ENCODE measurements at places on chromosomes 6 and 20.
A peak's percentile ranks its signal among the peaks of the same experiment; 100 is the strongest.

- no peak for DNase-seq
Observed at GRCh38 chr20:11219192-11219591, 545.4 kb upstream of the JAG1 start.

DNA sequence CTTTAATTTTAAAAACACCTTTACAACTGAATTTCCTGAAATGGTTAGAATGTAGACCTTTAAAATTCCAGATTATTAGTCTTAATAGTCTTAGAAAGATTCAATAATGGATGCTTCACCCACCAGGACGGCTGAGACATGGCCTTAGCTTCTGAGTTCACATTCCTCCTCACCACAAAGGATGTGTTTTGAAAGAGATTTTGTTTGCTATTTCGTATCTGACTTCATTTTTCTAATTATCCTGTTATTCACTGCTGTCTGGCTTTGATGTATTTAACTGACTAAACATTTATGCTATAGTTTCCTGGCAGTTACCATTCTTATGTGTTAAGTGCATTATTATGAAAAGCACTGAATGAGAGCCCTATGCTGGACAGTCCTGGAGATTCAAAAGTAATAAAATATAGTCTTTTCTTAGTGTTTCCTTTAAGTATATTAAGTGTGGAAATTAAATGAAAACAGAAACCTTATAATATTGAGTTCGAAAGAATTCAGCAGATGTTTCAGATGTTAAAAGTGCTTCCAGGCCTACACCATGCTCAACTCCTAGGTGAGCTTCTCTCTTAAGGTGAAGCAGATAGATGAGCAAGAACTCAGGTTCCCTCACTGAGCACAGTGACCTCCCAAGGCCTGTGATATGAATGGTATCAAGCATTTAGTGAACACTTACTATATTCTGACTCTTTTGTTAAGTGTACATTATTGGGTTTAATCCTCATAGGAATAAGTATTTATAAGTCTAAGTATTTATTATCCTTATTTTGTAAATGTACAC is 40.3 kb downstream of the MAP3K4 start:
- DNase-seq: no peak

- DNase-seq: no peak
Observed at GRCh38 chr6:52106994-52107393, 19.6 kb upstream of the PKHD1 start.

- DNase-seq: no peak
Observed at GRCh38 chr6:20746024-20746423, 211.8 kb downstream of the CDKAL1 start.

DNA sequence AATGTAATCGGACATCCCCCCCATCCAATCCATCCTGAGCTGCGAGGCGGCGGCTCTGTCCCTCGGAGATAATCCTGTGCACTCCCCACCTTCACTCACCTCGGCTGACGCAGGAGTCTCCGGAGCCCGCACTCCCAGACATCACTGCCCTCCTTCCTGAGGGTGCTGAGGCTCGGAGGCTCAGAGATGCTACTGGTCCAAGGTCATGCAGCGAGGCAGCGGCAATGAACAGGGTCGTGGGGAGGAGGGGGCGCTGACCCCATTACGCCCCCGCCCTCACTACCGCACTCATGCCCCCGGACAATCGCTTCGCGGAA is 485 bp downstream of the ADISSP start:
- DNase-seq: no peak

GRCh38 chr6:2998998-2999617 is 586 bp upstream of the NQO2 start:
- no peak for DNase-seq

GRCh38 chr6:13131935-13132661 is 196.2 kb downstream of the TBC1D7 start:
- no peak for DNase-seq

DNA sequence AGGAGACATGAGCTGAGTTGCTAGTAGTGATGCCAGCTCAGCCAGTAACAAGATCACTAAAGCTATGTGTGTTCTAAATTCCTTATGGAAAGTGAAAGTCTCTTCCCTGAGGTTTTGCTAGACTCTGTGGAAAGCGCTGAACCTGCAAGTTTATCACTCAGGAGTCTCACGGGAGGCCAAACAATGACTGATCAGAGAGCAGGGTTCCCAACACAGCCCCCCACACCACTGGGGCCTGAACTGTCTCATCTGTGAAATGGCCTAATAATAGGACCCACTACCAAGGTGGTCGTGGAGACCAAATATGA is 19.9 kb downstream of the ACSS1 start:
- DNase-seq: no peak

- DNase-seq: no peak
Observed at GRCh38 chr6:146868671-146869209, 270.0 kb downstream of the ADGB start.

DNA sequence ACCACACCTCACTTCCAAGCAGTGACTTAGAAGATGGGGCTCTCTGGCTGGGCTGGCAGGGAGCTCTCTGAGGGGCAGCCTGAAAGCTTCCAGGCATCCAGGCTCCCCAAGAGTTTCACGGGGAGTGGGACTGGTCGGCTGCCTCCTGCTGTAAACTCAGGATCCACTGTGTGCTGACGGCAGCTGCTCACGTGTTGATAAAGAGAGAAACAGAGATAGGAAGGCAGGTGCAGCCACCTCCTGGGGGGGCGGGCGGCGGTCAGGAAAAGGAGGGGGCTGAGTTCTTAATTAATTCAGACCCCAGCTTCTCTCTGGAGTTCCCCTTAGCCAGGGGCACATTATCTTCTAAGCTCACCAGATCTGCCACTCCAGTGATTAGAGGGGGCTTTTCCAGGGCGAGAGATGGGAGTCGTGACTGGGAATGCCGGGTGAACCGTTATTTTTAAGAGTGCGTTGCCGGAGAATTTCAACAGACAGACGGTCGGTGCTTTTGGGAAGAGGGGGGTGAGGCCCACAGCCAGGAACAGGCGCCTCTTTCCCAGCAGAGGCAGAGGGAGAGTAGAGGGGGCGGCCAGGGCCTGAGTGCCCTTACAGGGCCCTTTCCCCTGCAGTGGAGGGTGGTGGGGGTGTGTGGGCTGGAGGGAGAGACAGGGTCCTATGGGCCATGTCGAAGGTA is 70.9 kb downstream of the CD40 start:
- DNase-seq: no peak

GRCh38 chr6:156775717-156776116 is 1.5 kb upstream of the ARID1B start:
- no peak for DNase-seq

DNA sequence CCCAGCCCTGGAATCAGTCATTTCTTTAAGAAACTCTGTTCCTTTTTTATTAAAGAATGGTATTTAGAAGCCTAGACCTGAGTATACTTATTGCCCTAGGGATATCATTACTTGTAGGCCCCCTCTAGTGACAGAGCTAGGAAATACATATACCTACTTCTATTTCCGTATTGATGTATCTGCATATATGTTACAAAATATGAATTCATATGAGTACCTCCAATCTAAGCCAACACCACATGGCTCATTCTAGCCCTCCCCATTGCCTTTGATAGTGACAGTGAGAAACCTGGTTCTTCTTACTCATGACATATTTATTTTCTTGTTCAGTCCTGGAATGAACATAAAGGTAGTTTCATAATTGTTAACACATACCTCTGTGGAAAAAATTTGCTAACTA is 137.2 kb downstream of the FARS2 start:
- DNase-seq: peak; percentile 49

DNA sequence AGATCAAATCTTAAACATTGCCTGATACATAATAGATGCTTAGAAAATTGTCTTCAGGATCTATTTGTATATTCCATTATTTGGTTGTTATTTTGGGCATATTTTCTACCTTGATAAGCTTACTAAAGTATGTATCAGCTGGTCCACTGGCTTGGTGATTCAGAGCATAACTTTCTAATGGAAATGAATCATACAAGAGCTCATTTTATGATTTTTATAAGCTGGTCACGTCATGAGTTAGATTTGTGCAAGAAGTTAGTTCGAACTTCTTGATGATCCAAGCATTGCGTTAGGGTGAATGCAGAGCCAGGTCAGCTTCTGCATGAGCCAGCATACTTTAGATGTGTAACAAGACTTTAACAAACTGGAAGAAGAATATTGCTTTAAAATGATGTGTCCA is 144.5 kb upstream of the FLRT3 start:
- no peak for DNase-seq

DNA sequence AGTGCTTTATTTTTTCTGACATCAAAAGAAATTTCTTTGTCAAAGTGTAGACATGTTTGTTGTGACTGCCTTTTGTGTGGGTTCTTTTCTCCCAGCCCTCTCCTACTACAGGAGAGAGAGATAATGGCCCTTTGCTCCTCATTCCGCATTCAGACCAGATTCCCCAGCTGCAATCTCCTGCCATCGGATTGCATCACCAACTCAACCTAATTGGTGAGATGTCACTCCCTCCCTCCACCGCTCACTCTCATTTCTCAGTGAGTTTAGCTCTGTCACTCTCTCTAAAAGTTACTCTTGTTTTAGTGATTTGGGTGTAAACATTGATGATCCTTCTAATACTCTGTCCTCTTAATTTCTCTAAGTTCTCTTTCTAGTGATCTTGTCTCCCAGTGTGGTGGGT is 22.7 kb downstream of the UTRN start:
- no peak for DNase-seq

- DNase-seq: no peak
Observed at GRCh38 chr6:169188051-169188470, 65.6 kb downstream of the THBS2 start.

DNA sequence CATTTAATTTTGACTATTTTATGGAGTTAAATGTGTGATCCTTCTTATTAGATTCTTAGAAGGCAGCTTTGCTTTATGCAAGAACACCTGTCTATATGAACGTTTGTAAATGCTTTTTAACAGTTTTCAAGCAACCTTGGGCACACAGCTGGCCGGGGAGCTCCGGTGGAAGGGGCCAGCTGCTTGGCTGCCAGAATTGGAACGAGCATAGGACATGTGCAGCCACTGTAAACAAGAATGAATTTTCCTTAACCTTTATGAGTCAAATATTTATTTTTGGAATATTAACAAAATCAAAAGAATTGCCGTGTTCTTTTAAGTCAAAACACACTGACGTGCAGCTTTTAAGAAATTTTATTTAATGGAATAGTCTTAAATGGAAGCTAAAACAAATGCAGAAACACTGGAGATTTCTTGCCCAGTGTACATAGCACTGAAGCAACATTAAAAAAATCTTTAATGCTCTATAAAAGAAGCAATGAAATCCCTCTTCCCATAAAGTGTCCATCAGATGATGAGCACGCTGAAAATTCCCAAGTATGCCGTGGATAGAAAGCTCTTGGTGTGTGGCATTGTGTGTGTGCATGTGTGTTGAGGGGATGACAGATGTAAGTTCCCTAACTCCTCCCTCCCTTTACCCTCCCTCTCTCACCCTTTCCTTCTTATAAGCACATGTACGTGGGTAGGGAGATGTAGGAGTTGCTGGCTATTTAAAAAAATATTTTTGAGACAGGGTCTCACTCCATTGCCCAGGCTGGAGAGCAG is 208.9 kb upstream of the EXOC2 start:
- DNase-seq: no peak

DNA sequence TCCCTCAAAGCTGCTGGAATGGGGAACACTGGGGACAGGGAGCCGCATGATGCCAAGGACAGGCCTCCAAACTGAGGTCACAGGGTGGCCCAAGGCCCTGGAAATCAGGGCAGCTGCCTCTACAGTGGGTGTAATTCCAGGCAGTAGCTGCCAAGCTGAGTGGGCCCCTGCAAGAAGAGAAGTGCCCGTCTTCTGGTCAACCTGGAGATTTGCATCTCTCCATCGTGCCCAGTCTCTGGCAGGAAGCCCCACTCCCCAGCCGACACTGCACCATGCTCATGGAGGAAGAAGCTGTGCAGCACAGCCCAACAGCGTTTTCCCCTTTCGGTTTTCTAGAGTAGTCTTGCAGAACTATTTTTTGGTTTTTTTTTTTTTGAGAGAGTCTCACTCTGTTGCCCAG is 2.2 kb upstream of the FAM209A start:
- no peak for DNase-seq

GRCh38 chr6:36754582-36755434 is 57.2 kb downstream of the RAB44 start:
- no peak for DNase-seq

DNA sequence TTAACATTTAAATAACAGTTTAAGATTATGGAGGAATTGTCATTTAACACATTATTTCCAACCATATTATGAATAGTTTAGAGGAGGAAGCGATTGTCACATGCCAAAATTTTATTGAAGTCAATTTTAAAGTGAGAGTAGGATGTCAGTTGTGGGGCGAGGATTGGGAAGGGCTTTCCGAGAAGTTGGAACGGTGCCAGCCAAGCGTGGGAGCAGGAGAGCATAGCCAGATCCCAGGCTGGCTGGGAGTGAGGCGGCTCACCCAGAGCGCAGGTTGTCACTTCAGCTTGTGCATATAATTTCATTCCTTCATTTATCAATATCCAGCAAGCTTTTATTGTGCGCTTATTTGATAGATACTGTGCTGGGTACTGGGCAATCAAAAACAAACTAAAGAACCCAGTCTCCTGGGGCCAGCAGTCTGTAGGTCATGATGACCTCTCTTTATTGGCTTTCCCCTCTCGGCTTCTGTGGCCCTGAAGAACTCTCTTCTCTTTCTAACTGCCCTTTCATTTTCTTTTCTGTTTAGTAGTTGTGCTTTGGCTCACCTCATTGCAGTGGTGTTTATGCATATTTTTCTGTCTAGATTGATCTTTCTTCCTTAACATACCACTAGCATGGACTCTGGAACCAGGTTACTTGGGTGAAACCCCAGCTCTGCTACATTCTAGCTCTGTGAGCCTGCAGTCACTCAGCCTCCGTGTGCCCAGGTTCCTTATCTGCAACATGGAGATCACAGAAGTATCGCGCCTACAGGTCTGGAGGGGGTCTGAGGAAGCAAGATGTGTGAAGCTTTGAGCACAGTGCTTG is 6.4 kb downstream of the CEP43 start:
- no peak for DNase-seq

DNA sequence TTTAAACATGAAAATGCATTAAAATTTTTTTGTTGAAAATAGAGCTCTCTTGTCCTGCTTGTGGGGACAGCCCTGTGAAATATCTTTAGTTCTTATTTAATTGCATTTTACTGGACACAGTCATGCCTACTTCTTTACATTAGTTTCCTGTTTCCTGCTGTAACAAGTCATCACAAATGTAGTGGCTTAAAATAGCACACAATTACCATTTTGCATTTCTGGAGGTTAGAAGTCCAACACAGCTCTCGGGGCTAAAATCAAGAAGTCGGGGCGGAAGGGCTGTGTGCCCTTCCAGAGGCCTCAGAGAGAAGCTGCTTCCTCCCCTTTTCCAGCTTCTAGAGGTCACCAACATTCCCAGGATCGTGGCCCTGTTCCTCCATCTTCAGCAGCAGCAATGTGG is 29.4 kb downstream of the PNLDC1 start:
- no peak for DNase-seq

DNA sequence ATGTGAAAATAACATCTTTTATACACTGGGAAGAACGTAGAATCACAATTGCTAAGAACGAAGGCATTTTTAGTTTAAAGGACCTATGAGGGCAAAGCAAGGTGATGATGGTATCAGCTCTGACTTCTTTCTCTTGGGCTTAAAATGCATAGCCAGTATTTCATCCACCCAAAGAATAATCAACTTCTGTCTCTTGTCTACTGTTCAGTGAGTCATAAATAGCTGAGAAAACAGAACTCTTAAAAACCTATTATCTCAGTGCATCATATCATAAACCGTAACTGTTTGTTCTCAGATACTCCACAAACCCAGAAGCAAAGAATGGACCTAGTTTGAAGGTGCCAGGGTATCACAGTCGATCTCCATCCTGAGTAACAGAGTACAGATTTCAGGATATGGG is 5.2 kb downstream of the PHF10 start:
- DNase-seq: no peak

GRCh38 chr6:166360243-166361076 is 18.1 kb upstream of the SFT2D1 start:
- no peak for DNase-seq
